NCI-H1694 (cell line): ENCODE measurements at places on chromosomes 2 and 18.

DNA sequence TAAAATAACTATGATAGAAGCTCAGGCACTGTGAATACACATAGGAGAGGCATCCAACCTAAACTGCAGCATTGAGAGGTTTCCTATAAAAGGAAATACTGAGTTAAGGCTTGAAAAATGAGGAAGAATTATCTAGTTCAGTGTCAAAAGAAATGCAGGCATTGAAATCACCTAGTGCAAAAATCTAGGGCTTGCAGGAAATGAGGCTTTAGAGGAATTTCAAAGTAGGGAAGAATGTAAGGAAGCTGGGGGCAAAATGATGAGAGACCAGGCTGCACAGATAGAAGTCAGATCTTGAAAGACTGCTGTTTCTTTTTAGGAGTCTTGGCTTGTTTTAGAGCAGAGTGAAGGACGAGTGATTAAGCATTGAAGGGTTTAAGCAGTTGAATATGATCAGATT is 28.1 kb upstream of the SCYGR2 start:
- no peak for DNase-seq

GRCh38 chr2:26177122-26177521 is 4.2 kb downstream of the GAREM2 start:
- no peak for DNase-seq

DNA sequence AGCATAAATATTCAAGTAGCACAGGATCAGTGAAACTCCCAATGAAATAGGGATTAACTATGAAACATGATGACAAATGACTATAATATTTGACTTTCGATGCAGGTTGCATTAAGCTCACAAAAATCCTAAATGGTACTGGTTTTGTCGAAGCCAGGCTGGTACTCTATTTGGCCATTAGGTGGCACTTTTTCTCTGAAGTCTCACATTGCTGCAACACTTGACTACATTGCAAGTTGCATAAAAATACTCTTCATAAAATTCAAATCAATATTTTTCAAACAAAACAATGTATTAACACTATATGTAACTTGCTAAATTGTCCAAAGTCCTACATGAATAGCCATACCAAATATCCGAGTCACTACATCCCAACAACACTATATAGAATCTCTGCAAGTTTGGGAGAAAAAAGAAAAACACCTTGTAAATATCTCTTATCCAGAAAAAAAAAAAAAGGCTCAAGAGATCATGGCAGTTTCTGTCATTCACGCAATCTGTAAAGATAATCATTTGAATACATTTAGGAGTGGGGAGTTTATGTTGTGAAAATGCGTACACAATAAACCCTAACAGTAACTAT is 9.5 kb downstream of the RTTN start:
- DNase-seq = no peak

GRCh38 chr2:96733931-96734330 is 5.9 kb downstream of the LMAN2L start:
- DNase-seq = no peak

DNA sequence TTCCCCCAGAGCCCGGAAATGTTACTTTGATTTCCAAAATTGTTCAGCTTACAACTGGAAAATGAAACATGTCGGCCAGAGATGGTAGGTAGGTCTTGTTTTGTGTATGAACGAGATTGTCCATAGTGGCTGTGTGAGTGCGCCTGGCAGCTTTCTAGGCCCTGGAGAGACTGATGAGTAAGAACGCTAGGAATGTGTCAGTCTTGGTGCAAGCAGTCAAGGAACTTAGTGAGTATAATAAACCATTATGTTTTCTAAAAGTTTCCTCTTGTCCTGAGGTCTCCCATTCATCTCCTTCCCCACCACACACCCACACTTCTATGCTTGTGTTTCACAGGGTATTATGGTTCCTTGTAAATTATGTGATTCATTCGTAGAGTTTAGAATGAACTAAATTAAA is 234.2 kb downstream of the CDH2 start:
- DNase-seq = no peak

- DNase-seq = no peak
These were observed 26.6 kb downstream of the MFF start for GRCh38 chr2:227351639-227352038.

DNA sequence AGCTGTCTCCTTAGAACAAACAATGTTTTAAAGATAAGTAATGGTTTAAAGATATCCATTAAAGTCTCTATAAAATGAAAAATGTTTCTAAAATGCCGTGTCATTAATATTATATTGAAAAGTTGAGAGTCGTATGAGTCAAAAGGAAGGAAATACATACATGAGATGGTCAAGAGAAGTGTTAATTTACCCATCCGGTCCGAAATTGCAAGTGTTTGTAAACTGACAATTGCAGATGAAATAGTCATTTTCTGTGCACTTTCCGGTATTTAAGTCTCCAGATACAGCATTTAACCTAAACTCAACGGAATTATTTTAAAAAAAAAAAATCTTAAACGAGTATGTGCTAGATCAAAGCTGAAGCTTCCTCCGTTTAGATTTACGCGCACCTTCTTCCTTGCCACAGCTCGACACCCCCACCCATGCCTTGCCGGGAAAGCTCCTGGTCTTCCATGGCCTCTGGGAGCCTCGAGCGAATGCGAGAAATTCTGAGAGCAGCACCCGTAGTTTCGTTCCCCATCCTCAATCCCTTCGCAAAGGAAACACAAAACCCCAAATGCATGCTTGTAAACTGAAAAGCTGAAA is 1.8 kb downstream of the DSC3 start:
- DNase-seq = no peak

- no peak for DNase-seq
These were observed 998.0 kb upstream of the CDH2 start for GRCh38 chr18:29174891-29175290.

GRCh38 chr2:127935337-127935736 is 49.6 kb upstream of the AMMECR1L start:
- no peak for DNase-seq

- no peak for DNase-seq
These were observed 109.7 kb downstream of the CD226 start for GRCh38 chr18:69838003-69838402.

GRCh38 chr18:34600158-34600557 is 109.9 kb upstream of the DTNA start:
- DNase-seq = no peak

GRCh38 chr2:68907232-68907919 is 36.2 kb upstream of the BMP10 start:
- no peak for DNase-seq

GRCh38 chr2:201830666-201831065 is 24.3 kb downstream of the CDK15 start:
- no peak for DNase-seq

DNA sequence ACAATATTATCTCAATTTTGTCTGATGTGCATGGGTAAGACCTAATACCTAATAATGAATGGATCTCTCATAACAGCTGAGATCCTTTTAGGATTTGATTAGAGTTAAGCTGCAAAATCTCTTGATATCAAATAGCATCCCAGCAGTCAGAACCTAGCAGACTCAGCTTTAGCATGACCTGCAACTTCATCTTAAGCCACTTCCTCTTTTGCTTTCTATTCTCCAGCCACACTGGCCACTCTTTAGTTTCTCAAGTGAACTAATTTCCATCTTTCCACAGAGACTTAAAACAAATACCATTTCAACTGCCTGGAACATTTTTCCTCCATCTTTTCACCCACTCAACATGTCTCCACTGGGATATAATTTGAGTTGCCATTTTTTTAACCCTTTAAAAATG is 1251.6 kb upstream of the ZEB2 start:
- DNase-seq = no peak

GRCh38 chr2:201432038-201432620 is 19.1 kb downstream of the TRAK2 start:
- DNase-seq = no peak

GRCh38 chr2:127305990-127306585 is 12.1 kb upstream of the ERCC3 start:
- no peak for DNase-seq

DNA sequence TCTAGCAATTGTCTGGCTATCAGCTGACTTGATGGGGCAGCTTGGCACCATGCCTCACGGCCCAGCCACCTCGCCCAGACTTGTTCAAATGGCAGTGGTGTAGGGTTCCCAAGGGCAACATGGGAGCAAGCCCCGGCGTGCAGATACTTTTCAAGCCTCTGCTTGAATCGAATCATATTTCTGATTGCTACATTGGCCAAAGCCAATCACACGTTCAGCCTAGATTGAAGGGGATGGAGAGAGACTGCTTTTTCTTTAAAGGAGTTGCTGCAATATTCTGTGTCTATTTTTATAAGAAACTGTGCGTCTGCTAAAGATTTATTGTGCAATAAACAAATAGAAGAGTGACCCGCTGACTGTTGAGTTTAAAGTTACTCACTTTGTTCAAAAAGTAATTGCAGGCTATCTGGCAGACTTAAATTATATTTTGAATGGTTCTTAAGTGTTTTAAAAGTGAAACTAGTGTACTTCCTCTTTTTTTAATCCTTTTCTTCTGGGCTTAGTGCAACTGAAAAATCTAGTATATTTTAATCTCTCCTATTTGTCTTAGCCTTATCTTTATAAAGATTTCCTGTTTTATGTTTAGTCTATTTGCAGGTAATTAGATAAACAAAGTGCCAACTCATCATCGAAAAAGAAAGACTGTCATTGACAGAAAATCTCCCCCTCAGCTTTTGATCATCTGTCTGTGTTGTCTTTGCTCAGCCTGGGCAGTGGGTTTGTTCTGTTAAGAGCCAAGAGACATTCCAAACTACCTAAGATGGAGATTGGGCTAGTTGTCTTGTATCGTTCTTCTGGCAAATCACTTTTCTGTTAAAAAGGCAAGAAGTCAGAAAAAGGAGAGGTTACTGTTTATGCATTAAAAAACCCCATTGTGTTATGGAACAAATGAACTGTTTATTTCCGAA is 156.1 kb downstream of the TPGS2 start:
- no peak for DNase-seq

DNA sequence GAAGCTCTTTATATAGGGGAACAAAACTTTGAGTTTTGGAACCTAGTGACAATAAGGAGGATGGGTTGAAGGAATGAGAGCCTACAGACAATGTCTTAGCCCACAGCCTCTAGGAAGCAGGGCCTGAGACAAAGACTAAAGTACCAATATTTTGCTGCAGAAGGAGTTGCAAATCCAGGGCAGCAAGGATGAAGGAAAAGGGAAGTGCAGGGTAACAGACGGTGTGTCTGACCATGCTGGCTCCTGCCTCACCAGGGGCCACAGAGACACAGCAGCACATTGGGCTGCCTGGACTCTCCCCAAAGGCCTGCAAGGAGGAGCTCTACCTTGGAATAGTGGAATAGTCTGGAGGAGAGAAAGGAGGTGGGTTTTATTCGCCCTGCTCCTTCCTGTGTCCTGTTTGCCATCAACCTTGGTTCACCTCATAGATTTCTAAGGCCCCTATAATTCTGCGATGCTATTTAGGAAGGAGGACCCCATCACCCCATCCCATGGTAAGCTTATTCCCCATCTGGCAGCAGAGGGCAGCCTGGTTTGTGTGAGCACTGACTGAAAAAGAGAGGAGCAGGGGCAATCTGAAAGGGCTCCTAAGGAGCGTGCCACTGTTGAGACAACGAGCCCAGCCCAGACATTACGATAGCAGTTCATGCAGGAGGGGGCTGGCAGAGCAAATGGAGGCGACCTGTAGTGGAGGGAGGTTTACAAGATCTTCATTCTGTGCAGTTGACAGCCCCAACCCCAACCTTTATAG is 143.4 kb downstream of the MGAT5 start:
- no peak for DNase-seq

DNA sequence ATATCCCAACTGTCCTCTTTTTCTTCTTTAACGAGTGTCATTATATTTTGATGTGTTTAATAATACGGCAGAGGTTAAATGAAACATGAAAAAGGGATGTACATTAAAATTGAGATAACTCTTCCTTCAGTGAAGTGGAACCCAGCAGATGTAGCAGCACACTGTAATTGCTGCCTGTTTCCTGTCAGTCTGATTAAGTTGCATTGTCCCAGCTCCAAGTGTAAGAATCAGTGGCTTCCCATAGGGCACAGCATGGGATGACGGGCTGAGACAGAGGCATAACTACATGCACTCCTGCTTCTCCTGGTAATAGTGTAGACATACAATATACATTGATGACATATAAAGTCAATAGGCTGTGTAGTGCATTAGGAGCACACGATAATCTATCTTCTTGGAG is 175.8 kb upstream of the TCF4 start:
- no peak for DNase-seq

DNA sequence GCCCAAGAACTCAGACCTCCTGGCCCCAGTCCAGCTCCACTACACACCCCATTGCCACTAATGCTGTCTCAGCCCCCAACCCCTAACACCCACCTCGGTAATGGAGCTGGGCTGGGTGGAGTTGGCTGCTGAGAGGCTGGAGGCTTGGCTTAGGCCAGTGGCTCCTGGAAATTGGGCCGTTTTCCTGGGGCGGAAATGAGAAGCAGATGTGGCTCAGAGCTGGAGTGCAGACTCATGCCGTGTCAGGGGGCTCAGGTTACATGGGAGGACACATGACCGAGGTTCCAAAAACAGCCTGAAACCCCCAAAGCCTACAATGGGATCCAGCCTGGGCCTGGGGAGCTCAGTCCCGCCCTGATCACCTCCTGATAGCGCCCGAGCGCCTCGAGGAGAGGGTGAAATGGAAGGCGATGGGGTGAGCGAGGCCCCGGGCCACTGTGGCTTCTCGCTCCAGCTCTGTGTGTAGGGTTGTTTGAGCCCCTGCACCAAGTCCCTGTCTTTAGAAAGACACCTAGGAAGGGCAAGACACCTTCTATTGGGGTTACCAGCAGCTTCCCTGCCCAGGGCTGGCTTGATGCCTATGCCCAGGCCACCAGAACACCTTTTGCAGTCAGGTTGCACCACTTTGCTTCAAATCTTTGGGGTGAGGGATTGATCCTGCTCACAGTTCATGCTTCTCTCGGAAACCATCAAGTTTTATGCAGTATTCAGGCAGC is 175.7 kb upstream of the HAAO start:
- DNase-seq = no peak

DNA sequence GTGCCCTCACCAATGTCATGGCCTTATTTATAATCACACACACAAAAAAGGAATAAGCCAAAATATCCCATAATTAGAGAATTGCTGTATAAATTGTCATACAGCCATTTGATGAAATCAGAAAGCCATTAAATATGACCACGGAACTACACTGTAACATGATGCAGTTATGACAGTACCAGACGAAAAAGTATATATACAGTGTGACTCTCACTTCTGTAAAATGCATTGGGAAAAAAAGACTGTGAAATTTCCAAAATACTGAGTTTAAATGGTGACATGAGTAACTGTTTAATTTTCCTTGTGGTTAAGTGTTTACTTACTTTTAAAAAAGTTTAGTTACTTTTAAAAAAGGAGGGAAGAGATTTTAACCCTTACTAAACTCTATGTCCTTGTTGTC is 25.4 kb downstream of the UXS1 start:
- DNase-seq = no peak
